ENCODE measurements at places on chromosomes 3 and 15.

- no peak for DNase-seq
Observed at GRCh38 chr3:133475245-133476010, 75.6 kb downstream of the BFSP2 start.

DNA sequence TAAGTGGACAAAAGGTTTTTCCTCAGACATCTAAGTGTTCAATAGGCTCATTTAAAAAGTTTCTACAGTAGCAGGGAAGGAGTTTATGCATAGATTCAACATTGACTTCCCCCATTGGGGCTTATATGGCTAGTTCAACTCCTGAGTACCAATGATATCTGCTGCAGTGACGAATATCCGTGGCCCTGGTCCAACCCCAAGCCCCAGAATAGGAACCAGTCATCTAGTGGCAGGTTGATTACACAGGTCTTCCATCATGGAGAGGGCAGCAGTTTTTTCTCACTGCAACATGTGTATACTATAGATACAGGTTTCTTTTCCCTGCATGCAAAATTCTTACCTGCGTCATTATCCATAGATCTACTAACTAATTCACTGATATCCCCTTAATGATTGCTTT lies 45.8 kb upstream of the KPNA4 start:
- no peak for DNase-seq

GRCh38 chr3:56254835-56255234 lies 213.4 kb downstream of the ERC2 start:
- DNase-seq = no peak

DNA sequence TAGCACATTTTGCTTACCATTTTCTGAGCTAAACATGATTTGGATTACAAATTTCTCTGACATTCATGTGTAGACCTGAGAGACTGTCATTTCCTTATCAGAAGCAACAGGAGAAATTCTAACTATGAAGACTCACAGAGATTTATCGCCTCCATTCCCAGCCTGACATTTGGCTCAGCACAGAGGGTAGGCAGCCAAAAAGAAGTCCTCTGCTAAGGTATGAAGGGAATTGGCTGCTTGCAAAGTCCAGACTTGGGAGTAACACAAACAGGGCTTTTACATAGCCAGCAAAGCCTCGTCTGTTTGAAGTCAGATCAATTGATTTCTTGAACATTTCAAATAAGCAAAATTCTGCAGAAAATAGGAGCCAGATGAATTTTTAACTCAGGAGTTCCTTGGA lies 57.0 kb upstream of the CMSS1 start:
- no peak for DNase-seq

- DNase-seq = no peak
Observed at GRCh38 chr15:76936671-76937070, 5.1 kb downstream of the RCN2 start.

DNA sequence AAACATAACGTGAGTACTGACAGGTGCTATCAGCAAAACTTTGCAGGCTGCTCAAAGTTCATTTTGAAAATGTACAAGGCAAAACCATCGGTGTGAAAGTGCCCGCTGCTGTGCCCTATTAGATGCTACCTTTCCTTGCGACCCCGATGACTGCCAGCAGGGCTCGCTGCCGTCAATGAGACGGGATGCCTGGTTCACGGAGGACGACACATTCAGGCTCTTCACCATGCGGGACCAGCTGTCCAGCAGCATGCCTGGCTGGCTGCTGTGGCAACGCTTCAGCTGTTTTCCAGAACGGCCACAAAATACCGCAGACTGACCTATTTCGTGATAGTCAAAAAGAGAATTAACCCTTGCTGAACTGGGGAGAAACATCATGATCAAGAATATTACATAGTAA lies 92.7 kb upstream of the OCA2 start:
- no peak for DNase-seq

DNA sequence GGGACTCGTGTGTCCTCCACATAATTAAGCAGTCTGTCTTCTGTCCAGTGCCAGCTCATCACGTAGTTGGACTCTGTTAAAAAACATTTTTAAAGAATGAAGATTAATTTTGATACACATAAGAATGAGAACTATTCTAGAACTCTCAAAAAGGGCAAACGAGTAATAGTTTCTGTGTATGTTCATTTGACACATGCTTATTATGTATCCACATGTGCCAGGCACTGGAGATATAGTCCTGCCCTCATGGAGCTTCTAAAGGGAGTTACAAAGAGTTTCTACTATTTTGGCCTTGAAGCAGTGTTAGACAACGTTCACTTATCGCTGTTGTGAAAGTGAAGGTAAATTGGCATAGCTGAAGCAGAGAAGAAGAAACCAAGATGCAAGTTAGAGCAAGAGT lies 326.7 kb upstream of the CTDSPL start:
- DNase-seq = no peak

DNA sequence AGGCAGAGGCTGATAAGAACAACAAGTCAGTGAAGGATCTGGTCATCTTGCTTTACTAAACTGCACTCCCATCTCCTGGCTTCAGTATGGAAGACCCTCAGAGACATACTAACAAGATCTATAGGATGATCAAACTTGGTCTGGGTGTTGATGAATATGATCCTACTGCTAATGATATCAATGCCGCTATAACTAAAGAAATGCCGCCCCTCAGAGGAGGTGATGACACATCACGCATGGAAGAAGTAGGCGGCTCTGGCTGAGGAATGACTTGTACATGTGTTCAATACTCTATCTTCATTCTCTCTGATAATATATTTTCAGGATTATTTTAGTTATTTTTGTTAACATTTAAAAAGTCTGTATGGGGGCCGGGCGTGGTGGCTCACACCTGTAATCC lies 17.5 kb upstream of the EIF2B5 start:
- no peak for DNase-seq

Data from SW 1271 (cell line).